ENCODE measurements at places on chromosomes 2 and 18.

- H3K27ac ChIP-seq = no peak overlapping the region
- H3K36me3 ChIP-seq = peaks cover 25% of the 10 kb centered on the region
- H3K27me3 ChIP-seq = no peaks in the 10 kb centered on the region
- no peak overlapping the region for H3K4me3 ChIP-seq
These were observed 52.6 kb downstream of the ZAP70 start for GRCh38 chr2:97765933-97766332.

DNA sequence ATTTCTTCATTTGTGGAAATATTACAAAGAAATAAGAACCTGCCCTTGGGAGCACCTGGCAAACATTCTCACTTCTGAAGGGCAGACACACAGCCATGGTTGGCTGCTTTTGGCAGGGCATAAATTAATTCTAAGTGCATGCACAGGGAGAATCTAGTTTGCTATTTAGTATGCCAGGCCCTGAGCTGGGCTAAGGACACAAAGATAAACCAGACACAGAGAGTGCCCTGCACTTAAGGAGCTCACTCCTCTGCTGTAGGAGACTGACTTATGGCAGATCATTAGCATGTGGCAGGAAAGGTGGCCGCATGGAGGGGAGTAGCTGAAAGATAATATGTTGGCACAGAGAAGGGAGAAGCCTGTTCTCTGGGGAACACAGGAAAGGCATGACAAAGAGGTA lies 367.0 kb downstream of the LPIN1 start:
- H3K4me3 ChIP-seq = no peak overlapping the region
- no peaks in the 10 kb centered on the region for H3K4me1 ChIP-seq
- H3K36me3 ChIP-seq = no peaks in the 10 kb centered on the region

DNA sequence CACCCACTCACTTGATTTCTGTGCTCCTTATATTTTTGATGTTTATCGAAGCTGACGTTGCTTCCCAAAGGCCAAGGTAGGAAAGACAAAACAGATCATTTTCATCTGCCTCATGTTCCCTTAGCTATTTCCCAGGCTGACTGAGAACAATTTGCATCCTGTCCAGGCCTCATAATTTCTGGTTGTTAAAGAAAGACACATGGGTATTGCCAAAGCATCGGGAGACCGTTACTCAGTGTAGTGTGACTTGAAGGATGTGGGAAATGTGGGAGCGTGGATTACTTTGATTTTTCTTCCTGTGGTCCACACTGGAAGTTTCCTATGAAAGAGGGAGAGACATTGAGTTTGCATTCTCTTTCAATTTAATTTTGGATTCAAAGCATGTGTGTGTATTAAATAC lies 204.6 kb downstream of the TRIB2 start:
- DNase-seq = no peak
- H3K27ac ChIP-seq = no peak overlapping the region
- H3K4me1 ChIP-seq = peaks cover 22% of the 10 kb centered on the region
- H3K4me3 ChIP-seq = no peak overlapping the region

DNA sequence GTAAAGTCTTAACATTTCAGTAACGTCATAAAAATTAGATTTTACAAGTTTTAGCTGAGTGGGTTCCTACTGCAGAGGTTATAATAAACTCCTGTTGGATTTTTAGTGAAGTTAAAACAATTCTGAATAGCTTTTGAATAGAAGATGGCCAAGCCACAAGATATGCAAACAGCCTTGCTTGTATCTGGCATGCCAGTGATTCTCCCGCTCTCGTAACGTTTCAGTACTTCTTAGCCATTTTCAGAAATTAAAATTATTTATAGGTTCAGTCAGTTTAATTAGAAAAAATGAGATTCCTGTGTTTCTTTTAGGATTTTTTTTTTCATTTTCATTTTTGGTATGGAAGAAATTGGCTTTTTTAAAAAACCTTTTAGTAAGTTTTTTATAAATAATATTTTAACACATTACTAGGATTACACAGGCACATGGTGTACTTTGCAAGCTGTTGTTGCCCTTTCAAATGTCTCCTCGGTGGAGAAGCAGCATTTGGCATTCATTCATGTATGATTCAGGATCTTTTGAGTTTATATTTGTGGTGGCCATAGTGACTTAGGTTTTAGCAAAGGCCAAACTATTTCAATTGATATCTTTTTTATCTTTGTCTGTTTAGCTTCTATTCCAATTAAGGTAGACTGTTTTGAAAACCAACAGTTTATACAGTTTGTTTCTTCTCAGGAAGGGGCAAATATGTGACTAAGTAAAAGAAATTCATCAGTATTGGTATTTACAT lies 30.6 kb upstream of the RND3 start:
- no peak for DNase-seq
- H3K27ac ChIP-seq = no peak overlapping the region
- H3K4me3 ChIP-seq = no peak overlapping the region
- H3K27me3 ChIP-seq = no peaks in the 10 kb centered on the region
- no peaks in the 10 kb centered on the region for H3K4me1 ChIP-seq

DNA sequence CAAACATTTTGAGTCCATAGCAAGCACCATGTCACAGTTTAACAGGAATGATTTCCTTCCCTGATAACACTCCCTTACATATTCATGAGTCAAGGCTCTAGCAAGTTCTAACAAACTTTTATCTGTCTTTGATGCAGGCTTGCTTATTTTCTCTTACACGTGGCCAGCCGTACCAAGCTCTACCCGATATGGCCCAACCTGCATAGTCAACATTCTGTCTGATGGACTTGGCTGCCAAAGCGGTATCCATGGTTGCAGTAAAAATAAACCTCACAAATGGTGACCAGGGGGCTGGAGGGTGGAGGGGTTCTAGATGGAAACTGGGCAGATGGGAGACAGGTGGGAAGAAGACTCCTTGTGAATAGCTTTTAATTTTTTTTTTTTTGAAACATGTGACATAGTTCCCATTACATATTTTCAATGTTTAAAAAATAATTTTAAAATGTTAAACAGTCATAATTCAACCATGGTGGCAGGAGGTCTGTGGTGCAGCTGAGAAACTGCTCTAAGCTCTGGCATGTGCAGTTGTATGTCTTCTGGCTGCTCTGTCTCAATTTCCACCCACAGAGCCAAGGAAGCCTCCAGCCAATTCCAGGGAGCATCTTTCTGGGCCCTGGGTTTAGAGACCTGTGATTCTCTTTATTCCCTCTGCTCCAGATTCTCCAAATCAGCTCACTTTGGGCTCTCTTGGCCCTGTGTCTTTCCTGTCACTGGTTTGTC lies 20.7 kb upstream of the CXCR1 start:
- H3K27ac ChIP-seq = no peak overlapping the region
- DNase-seq = no peak
- no peak overlapping the region for H3K4me3 ChIP-seq
- H3K4me1 ChIP-seq = no peaks in the 10 kb centered on the region
- no peaks in the 10 kb centered on the region for H3K27me3 ChIP-seq

DNA sequence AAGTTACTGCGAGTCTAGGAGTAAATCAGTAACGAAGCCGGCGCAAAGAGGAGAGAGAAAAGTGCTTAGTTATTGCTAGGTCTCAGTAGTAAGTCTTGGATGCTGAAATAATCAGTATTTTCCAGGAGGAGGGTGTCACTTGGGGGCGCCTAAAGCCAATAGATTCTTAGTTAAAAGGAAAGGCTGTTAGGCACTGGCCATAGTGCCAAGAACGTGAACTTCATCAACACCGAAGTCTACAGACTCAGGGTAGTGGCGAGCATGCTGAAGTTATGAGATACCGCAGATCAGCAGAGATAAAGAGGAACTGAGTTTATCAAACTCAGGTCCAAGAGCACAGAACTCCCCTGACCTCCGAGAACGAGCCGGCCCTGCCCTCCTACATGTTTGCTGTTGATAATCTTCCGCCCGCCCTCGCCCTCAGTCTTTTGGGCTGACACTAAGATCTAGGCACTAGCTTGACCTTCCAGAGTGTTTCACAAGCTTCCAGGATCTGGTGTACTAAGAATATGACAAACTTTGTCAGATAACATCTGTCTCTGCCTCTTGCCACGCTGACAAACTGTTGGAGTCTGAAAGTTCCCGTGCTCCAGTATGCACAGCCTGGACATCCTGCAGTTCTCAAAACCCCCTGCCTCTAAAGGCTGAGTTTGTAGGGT lies 49.2 kb downstream of the CYB5A start:
- peak; percentile 59 for DNase-seq
- no peaks in the 10 kb centered on the region for H3K36me3 ChIP-seq
- no peaks in the 10 kb centered on the region for H3K27me3 ChIP-seq

GRCh38 chr2:14039134-14039533 lies 593.4 kb upstream of the LRATD1 start:
- no peak overlapping the region for H3K27ac ChIP-seq
- H3K27me3 ChIP-seq = no peaks in the 10 kb centered on the region

DNA sequence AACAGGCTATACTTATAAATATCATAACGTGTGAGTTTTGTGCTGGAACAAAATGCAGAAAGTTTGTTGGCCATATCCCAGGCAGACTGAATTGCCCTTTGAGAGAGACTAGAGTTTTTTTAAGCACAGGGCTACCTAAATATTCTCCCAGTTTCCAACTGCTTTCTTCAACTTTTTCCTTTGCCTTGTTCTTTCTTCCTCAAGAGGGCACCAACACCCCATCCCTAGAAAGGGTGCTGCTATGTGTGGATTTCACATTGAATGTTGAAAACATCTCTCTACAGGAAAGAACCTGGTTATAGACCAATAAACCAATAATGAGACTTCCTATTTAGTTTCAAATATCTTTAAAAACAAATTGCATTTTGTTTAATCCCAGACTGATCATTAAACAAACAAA lies 87.9 kb downstream of the ICOS start:
- no peaks in the 10 kb centered on the region for H3K36me3 ChIP-seq
- DNase-seq = no peak
- no peak overlapping the region for H3K27ac ChIP-seq

DNA sequence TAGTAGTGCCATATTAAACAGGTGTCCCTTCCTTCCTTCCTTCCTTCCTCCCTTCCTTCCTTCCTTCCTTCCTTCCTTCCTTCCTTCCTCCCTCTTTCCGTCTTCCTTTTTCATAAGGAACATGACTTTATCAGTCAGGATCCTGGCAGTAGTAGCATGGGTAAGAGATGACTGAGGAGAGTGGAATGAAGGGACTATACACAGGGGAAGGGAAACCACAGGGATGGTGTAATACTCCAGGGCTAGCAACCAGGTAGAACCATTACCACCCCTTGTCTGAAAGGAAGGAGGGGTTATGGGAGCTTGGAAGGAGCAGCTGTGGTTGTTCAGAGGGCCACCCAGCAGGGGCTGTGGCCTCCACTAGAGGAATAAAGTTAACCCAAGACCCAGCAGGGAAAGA lies 23.2 kb upstream of the KDM3A start:
- no peaks in the 10 kb centered on the region for H3K27me3 ChIP-seq
- H3K4me1 ChIP-seq = no peaks in the 10 kb centered on the region
- H3K4me3 ChIP-seq = no peak overlapping the region
- no peak for DNase-seq

DNA sequence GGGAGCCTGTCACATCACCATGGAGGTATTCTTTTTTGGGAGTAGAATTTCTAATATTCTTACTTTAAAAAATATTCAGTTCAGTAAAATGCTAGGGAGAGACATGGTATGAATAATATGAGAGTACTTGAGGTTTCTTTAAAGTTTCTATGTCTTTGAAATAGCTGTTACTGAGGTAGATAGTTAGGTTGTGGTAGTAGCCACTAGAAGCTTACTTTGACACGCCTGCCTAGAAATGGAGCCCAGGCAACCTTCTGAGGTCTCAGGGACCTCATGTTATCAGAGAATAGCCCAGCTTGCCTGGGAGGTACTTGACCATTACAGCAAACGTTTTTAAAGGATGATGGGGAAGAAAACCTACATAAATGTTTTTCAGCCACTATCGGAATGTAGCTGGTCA lies 131.2 kb downstream of the AGPS start:
- H3K4me1 ChIP-seq = no peaks in the 10 kb centered on the region
- H3K36me3 ChIP-seq = peaks cover 7% of the 10 kb centered on the region
- H3K27ac ChIP-seq = no peak overlapping the region
- H3K27me3 ChIP-seq = no peaks in the 10 kb centered on the region
- H3K4me3 ChIP-seq = no peak overlapping the region

- no peaks in the 10 kb centered on the region for H3K4me1 ChIP-seq
- H3K27me3 ChIP-seq = no peaks in the 10 kb centered on the region
- no peak overlapping the region for H3K4me3 ChIP-seq
- H3K27ac ChIP-seq = no peak overlapping the region
- no peak for DNase-seq
These were observed 294.9 kb downstream of the FSIP2 start for GRCh38 chr2:186033541-186033940.

DNA sequence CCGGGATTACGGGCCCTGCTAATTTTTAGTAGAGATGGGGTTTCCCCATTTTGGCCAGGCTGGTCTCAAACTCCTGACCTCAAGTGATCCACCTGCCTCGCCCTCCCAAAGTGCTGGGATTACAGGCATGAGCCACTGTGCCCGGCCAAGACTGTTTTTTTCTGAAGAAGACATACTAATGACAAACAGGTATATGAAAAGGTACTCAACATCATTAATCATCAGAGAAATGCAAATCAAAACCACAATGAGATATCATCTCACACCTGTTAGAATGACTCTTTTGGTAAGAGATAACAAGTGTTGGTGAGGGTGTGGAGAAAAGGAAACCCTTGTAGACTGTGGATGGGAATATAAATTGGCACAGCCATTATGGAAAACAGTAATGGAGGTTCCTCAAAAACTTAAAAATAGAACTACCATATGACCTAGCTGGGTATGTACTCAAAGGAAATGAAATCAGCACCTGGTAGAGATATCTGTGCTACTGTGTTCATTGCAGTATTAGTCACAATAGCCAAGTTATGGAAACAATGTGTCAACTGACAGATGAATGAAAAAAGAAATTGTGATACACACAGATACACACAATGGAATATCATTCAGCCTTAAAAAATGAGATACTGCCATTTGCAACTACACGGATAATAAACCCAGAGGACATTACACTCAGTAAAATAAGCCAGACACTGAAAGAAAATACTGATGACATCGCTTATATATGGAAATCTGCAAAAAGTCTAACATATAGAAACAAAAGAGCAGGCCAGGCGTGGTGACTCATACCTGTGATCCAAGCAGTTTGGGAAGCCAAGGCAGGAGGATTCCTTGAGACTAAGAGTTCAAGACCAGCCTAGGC lies 20.8 kb downstream of the SOS1 start:
- no peaks in the 10 kb centered on the region for H3K36me3 ChIP-seq
- no peak for DNase-seq
- no peaks in the 10 kb centered on the region for H3K27me3 ChIP-seq
- peaks cover 9% of the 10 kb centered on the region for H3K4me1 ChIP-seq
- no peak overlapping the region for H3K27ac ChIP-seq

DNA sequence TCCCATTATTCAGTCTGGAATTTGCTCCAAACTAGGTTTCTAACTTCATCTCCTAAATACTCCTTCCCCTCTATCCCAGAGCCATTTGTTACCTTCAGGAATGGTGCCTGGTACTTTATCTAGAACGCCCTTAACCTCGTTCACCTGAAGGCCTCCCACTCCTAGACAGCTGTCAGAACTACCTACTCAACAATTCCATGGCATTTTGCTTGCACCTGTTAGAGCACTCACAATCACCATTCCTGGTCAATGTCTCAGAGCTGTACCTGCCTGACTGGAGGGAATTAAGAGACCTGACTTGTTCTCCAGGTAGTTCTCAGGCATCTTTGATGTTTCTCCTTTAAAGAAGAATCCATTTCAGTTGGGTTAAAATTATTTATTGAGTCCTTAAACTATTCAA lies 88.9 kb downstream of the GAREM1 start:
- no peaks in the 10 kb centered on the region for H3K36me3 ChIP-seq
- H3K4me1 ChIP-seq = peaks cover 52% of the 10 kb centered on the region
- no peak overlapping the region for H3K27ac ChIP-seq
- no peak overlapping the region for H3K4me3 ChIP-seq
- H3K27me3 ChIP-seq = no peaks in the 10 kb centered on the region

- peaks cover 13% of the 10 kb centered on the region for H3K4me1 ChIP-seq
- no peak overlapping the region for H3K4me3 ChIP-seq
- no peak overlapping the region for H3K27ac ChIP-seq
- no peaks in the 10 kb centered on the region for H3K36me3 ChIP-seq
- H3K27me3 ChIP-seq = no peaks in the 10 kb centered on the region
- no peak for DNase-seq
These were observed 29.9 kb downstream of the PHLPP1 start for GRCh38 chr18:62745089-62745751.

All from right atrium auricular region (tissue), 2 donors.